ENCODE measurements at places on chromosomes 3 and 15.

GRCh38 chr3:65240366-65240765 is 552.6 kb upstream of the ADAMTS9 start:
- DNase-seq = no peak

- DNase-seq = no peak
Observed at GRCh38 chr15:82894971-82895520, 57.5 kb downstream of the HOMER2 start.

GRCh38 chr3:146889626-146890025 is 284.5 kb upstream of the PLSCR5 start:
- no peak for DNase-seq

DNA sequence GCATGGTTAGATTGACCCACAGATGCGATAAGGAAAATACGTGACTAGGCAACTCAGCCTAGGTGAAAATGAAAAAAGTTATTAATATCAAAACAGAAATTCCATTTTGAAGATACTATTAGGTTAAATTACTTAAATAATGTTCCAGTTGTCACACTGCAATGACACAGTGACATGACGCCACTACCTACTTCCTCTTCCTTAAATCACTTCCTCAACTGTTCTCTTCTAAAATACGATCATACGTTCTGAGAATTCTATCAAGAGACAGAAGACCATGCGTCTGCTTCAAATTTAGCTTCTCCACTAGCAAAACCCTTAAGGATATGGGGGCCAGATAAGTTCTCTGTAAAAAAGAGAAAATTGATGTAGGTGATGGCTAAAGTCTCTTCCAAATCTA is 18.2 kb downstream of the CMTM6 start:
- no peak for DNase-seq

DNA sequence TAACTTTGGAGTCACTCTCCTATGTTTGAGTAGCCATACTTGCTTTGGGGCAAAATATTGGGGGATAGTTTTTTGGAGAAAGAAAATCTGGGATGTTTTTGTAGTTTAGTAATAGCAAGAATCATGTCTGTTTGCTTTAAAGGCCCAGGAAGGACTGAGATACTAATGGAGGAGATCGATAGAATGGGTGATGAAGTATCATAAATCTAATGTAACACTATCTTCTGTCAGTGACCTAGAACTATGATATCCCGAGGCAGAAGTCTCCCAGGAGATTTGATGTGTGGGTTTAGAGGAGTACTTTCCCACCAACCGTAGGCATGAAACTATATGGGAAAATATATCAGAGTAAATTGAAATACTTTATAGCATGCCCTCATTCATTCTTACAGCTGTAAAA is 21.0 kb upstream of the NFKBIZ start:
- no peak for DNase-seq

DNA sequence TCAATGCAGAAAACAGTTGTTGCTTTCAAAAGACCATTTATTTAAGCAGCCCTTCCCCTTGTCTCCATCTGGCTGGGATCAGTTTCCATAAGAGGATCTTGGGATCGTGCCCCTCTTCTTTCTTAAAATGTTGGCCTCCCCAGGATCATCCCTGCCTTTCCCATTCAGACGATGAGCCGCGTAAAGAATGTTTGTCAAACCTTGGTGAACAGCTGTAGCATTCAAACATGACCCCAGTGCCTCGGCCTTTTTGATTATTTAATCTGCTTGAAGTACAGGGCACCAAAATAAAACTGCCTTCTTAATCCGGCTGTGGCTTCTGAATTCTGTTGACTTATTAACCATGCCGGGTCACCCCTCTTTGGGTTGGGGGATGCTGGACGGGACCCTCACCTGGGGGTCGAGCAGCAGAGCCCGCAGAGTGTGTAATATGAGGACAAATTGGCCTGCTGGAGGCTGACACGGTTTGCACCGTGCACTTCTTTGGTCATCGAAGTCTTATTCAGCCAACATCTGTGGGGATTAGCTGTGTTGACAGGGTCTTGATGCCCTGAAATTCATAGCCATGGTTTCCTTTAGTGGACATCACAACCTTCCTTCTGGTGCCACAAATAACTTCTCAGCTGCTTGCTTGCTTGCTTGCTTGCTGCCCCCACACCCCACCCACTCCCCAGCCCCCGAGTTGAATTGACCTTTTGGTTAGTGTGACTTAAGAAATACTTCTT is at the start of gene LRTM1:
TSS of gene LRTM1 (minus strand) at position 14 of the 725 bp plus-strand sequence. CDS start 148 bp downstream, outside the sequence.
- DNase-seq = no peak

GRCh38 chr3:78140866-78141265 is 1101.0 kb downstream of the ROBO2 start:
- no peak for DNase-seq

- DNase-seq = no peak
Observed at GRCh38 chr3:86175051-86175536, 815.9 kb downstream of the VGLL3 start.

- no peak for DNase-seq
Observed at GRCh38 chr15:101137312-101137940, 114.4 kb downstream of the CHSY1 start.

- DNase-seq = no peak
Observed at GRCh38 chr3:71378509-71378908, 205.0 kb downstream of the FOXP1 start.

DNA sequence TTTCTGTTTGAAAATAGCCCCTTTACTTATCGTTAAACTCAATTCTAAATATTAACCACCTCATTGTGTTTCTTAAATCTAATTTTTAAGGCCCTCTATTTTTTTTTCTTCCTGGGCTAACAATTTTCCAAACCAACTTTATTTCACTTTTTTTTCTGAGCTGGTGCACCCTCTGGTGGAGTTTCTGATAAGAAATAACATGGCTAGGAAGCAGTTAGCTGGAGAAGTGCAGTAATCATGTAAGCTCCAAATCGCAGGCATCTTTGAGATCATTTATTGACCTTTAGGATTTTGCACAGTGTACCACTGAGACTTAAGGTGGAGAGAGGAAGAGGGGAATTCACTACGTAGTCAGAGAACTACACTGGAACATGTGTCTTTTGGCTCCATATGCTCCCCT is 6.4 kb downstream of the TMEM207 start:
- peak; percentile 54 for DNase-seq

GRCh38 chr15:38555686-38556334 is 8.8 kb downstream of the RASGRP1 start:
- peak; percentile 17 for DNase-seq

DNA sequence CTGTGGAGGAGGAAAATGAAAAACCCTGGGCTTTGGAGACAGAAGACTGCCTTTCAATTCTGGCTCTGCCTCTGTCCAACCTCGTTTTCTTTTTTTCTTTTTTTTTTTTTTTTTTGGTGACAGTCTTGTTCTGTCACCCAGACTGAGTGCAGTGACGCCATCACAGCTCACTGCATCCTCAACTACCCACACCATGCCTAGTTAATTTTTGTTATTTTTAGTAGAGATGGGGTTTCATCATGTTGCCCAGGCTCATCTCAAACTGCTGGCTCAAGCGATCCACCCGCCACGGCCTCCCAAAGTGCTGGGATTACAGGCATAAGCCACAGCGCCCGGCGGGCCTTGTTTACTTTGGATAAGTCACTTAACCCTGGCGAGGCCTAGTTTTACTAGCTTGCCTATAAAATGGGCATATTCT is 66.3 kb upstream of the SLC25A26 start:
- DNase-seq = no peak

- DNase-seq = no peak
Observed at GRCh38 chr3:46119253-46119652, 88.9 kb downstream of the CCR1 start.

- DNase-seq = no peak
Observed at GRCh38 chr15:50113187-50113505, 5.9 kb downstream of the ATP8B4 start.

GRCh38 chr3:23874359-23875112 is 42.3 kb downstream of the NKIRAS1 start:
- peak; percentile 52 for DNase-seq

DNA sequence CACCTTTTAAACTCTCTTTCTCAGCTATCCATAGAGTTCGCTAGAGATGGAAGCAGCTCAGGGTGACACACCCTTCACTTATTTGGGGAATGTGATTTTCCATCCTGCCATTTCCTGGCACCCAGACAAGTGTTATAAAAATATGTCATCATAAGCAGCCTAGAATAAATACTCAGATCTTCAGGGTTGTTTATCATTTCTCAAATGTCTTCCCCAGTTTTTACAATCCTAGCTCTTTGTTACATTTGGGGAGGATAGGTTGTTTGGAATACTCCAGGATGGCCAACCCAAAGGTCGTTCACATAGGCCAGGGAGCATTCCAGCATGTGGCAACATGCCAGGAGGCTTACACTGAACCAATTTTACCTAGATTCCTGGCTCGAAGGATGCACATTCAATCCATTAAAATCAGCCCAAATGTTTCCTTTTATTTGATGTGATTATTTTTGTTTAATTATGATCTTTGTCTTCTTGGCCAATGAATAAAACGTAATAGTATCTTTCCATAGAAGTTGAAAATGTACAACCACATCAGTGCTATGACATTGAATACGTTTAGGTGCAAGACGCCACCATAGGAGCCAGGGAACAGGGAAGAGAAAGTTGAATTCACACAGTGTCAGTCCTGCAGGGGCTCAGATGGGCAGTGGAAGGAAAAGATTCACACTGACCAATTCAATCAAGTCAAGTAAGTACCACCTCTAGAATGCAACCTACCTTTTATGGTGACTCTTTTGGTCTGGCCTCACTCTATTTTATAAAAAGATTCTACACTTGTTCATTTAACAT is 537.7 kb upstream of the MDFIC2 start:
- DNase-seq = peak; percentile 95

- DNase-seq = no peak
Observed at GRCh38 chr3:173395073-173395411, 2.5 kb upstream of the NLGN1 start.

DNA sequence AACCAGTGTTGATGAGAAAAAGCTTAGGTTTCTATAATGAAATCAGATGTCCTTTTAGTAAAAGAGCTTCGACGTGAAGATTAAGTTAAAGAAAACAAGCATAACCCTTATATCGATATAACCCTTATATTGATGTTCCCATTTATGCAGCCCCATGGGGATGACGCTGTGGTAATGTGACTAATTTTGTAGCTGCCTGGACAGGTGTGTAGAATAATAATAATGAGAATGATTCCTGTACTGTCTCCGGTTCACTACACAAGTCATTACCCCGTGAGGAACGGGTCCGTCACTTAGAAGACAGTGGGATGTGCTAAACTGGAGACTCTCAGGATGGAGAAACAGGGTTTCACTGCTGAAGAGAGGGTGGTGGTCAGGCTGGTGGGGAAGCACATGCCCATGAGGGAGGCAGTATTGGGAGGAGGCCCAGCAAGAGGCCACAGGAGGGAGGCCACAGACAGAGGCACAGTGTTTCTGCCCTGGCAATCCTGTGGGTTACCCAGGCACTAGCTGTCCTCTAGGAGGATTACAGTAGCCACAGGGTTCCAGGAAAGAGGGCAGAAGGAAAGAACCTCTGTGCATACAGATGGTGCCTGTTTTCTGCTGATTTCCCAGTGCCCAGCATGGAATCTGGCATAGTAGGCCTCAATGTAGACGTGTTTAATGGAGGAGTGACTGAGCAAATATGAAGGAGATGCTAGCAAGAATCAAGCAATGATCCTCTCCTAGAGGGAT is 191.1 kb upstream of the TSC22D2 start:
- no peak for DNase-seq

- DNase-seq = no peak
Observed at GRCh38 chr15:26790118-26790517, 17.3 kb upstream of the GABRB3 start.

- no peak for DNase-seq
Observed at GRCh38 chr3:191987831-191988350, 526.9 kb downstream of the PYDC2 start.

DNA sequence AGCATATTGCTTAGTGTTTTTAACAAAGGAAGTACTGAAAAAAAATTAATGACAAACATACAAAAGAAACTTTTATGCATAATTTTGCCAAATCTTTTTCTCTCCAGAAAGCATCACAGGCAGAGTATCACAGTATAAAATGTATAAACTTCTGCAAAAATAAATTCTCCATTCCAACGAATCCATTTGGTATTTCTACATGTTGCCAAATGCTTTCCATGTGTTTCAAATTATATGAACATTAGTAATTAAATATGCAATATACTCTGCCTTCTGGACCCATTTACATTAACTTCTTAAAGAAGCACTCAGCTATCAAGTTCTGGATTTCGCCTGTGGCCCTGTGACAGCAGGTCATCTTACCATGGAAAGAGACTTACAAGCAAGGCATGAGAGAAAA is 189.1 kb upstream of the ALCAM start:
- DNase-seq = no peak

DNA sequence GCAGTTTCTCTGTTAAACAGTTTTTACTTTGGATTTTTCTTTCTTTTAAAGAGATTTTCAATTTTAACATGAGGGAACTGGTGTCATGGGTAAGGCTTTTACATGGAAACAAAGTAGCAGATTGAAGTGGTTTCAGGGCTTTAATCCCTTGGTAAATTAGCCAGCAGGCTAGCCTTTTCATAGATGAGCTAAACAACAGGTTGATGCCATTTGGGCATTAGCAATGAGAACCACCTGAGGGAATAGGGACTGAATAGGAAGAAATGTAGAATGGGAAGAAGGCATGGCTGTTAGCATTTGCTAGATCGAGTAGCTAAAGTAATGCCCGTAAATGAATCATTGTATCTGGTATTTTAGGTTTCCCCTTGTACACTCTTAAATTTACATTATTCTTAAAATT is 165.5 kb upstream of the MLF1 start:
- no peak for DNase-seq

- no peak for DNase-seq
Observed at GRCh38 chr3:151383956-151384355, 597 bp downstream of the P2RY12 start.

GRCh38 chr15:90610190-90610589 is 80.5 kb downstream of the CRTC3 start:
- DNase-seq = peak; percentile 54

- peak; percentile 42 for DNase-seq
Observed at GRCh38 chr3:191492601-191493000, 31.6 kb downstream of the PYDC2 start.

GRCh38 chr15:57189466-57189865 is 186.8 kb upstream of the CGNL1 start:
- no peak for DNase-seq

DNA sequence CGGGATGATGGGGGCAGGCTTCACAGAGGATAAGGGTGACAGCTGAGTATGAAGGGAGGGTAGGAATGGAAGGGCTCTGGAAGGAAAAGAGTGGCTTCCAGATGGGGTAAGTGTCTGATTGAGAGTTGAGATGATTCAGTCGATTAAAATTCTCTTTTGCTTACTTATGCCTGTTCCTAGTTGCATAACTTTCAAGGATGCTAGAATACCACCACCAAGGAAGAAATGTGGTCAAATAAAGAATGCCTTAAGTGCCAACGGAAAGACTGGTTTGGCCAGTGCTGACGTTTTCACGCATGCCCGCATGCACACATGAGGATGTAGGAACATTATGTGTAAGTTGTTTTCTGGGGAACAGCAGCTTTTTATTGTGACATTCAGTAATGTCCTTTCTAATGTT is 263.4 kb upstream of the WNT5A start:
- DNase-seq = peak; percentile 31

DNA sequence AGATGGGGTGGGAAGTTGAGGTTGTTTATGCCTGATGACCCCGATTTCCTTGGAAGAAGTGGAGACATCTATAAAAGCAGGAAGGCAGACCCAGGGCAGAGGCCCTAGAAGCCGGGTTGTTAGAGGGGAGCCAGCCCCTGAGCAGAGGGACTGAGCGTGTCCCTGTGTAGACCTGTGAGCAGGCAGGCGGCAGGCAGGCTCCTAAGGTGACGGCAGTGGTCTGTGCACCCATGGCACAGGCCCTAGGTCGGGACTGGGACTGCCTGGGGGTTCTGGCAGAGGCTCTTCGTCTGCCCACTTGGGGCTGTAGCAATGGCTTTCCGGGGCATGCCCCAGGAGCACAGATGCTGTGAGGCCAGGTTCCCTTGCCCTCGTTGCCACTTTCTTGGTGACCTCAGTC is 9.9 kb downstream of the SEMA4B start:
- DNase-seq = no peak
